EH (cell line): ENCODE measurements at places on chromosomes 2 and 18.
A peak's percentile ranks its signal among the peaks of the same experiment; 100 is the strongest.

- no peak for DNase-seq
These were observed 20.6 kb downstream of the SLC16A14 start for GRCh38 chr2:230048010-230048671.

DNA sequence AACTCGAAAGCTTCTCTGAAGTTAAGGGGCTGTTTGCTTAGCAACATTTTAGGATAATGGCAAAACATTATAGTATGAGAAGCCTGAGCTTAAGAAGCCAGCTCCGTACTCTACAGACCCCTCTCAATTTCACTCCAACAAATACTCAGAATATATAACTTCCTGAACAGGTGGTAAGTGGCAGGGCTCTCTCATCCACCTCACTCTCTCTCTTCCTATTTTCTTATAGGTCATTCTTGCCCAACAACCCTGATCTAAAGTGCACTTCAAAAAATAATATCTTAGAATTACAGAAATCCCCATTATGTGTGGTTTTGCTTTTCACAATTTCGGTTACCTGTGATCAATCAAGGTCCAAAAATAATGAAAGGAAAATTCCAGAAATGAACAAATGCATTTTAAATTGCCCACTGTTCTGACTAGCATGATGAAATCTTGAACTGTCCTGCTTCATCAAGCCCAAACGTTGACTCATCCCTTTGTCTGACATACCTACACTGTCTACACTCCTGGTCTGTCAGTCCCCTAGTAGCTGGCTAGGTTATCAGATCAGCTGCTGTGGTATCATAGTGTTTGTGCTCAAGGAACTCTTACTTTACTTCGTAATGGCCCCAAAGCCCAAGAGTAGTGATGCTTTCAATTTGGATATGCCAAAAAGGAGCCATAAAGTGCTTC is 122.8 kb upstream of the COL5A2 start:
- DNase-seq: peak; percentile 21

DNA sequence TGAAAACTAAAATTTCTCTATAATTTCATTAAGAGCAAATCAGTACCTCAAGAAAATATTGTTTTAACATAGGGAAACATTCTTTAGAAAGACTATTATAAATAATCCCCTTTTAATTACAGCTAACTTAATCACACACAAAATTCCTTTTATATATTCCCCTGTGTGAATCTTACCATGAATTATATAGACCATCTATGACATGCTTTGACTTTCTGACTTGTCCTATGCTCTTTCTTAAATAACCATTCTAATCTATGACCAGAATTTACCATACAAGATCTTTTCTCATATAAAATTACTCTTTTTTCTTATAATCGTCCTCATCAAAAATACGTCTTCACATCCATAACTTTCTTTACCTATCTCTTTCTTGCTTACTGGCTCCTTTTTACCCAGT is 824.2 kb upstream of the FAM98A start:
- no peak for DNase-seq

DNA sequence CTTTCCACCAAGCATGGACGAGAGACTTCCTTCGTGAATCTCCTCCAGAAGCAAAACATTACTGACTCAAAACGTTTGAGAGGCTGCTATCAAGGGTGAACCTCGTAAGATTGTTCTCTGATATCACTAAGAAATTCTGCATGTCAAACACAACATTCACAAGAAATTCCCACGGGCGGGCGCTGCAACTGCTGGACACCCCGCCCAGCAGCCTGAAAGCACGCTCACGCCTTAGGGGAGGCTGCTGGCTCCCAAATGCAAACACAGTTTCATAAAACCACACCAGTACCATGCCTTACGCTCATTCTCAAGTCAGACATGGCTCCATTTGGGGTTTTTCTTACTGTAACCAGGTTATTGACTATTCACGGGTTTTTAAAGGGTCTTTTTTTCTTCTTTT is 39.0 kb downstream of the MBP start:
- DNase-seq: no peak

GRCh38 chr2:24886691-24887304 is 33.2 kb downstream of the ADCY3 start:
- DNase-seq: peak; percentile 75

GRCh38 chr18:50819728-50820378 is at the start of gene MRO:
MRO (minus strand) TSS chr18:50820016; CDS start chr18:50809400, 10,616 bp downstream.
- DNase-seq: peak; percentile 74

DNA sequence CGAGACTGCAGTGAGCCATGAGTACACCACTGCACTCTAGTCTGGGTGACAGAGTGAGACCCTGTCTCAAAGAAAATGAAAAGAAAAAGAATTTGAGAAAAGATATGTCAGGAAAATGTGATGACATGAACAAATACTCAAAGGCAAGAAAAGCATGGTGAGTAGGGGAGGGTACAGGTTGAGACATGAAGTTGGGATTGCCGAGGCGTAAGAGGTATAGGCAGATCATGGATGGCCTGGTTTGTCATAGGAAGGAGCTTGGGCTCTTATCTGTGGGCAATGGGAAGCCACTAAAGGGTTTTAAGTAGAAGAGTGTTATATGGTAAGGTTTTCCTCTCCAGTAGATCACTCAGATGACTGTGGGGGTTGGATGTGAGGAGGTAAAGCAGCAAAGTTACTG is 32.3 kb downstream of the SPAST start:
- DNase-seq: no peak

- no peak for DNase-seq
These were observed 3.5 kb upstream of the ADNP2 start for GRCh38 chr18:80105369-80106167.

GRCh38 chr2:201952187-201952586 is 81.5 kb upstream of the FZD7 start:
- DNase-seq: no peak

- peak; percentile 76 for DNase-seq
These were observed 99.7 kb downstream of the SLC8A1 start for GRCh38 chr2:40352041-40352702.

- no peak for DNase-seq
These were observed 3.3 kb upstream of the RMDN2 start for GRCh38 chr2:37921781-37922180.

DNA sequence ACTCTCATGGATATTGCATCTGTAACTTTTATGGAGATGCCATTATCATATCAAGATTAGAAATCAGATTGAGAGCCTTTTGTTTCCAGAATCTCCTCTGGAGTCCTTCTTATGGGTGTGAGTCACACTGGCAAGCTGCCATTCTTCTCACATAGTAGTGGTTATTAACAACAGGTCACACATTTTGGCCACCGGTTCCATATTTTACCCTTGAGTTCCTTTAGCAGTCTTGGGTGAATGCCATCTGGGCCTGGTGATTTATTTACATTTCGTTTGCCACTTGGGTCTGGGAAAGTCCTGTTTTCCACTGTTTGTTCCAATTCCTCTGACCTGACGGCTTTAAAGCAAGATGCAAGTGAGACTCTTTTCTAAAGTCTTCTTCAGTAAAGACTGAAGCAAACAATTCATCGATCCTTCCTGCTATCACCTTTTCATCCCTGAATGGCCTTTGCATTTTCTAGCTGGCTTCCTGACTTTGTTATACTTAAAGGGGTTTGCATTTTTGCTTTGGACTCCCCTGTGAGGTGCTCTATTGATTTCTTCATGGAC is 80.5 kb upstream of the CAVIN2 start:
- DNase-seq: peak; percentile 88

DNA sequence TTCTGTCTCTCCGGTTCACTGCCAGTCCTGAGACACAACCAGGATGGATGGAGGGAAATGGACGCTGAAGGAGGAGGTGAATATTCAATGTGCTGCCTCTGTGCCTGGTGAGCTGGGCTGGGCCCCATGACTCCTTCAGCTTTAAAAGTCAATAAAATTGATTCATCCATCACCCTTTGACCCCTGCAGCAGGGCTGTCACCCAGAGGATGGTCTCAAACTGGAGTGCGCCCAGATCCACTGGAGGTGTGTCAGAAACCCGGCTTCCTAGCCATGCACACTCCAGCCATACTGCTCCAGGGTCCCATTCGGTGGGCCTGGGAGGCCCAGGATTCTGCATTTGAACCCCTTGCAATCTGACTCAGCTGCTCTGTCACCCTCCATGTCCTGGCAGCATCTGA is 94.1 kb upstream of the BOD1L2 start:
- no peak for DNase-seq

DNA sequence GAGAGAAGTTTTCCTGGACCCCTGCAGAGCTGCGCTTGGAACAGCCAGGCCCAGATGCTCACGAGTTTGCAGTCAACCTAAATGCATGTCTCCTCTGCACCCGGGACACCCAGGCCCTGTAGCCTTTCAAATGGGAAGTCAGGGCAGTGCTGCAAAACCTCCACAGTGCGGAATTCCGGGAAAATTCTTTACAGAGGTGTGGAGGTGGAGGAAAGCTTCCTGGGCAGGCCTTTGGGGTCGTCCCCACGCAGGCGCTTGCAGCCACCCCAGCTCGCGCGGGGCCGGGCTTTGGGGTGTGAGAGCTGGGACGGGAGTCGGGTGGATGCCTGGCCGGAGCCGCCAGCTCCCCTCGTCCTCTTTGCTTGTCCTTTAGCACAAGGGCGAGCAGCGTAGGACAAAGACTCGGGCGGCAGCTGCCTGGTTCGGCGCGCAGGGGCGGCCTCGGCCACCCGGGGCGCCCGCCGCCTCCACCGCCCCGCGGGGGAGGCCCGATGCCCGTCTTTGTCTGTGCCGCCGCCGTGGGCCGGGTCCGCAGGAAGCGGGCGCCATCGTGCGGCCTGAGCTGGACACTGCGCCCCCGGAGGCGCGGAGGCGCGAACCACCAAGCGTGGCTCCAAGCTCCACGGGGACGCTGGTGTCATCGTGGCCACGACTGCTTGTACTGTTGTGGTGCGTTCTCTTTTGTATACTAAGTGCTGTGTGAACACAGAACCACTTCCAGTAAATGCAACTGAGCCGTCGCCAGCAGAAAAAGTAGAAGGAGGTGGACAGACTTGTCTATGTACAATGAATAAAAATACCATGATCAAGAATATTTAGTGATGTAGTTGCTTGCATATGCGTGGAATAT is 28.2 kb upstream of the BCL11A start:
- DNase-seq: peak; percentile 58

GRCh38 chr2:219530048-219530963 is 13.3 kb downstream of the CHPF start:
- peak; percentile 86 for DNase-seq
